Memory B cell (primary cell): ENCODE measurements at places on chromosomes 3 and 15.

GRCh38 chr3:24342275-24342674 lies 152.4 kb downstream of the THRB start:
- no peak overlapping the region for H3K27ac ChIP-seq
- no peaks in the 10 kb centered on the region for H3K4me1 ChIP-seq
- no peak overlapping the region for H3K4me3 ChIP-seq
- DNase-seq, result no peak
- H3K27me3 ChIP-seq, result peaks cover 4% of the 10 kb centered on the region

GRCh38 chr15:36599620-36600433 lies 20.4 kb downstream of the CDIN1 start:
- H3K27me3 ChIP-seq, result no peaks in the 10 kb centered on the region
- peaks cover 11% of the 10 kb centered on the region for H3K4me1 ChIP-seq
- no peak for DNase-seq
- peak overlapping the region; percentile 15 for H3K27ac ChIP-seq
- H3K4me3 ChIP-seq, result no peak overlapping the region
- peaks cover 3% of the 10 kb centered on the region for H3K36me3 ChIP-seq

GRCh38 chr3:147398813-147399534 lies 7.4 kb downstream of the ZIC4 start:
- peaks cover 3% of the 10 kb centered on the region for H3K36me3 ChIP-seq
- no peak overlapping the region for H3K4me3 ChIP-seq
- H3K27ac ChIP-seq, result no peak overlapping the region
- H3K4me1 ChIP-seq, result peaks cover 1% of the 10 kb centered on the region
- DNase-seq, result no peak

- H3K4me1 ChIP-seq, result no peaks in the 10 kb centered on the region
Observed at GRCh38 chr15:40823572-40824343, 4.8 kb downstream of the PPP1R14D start.
